ENCODE measurements at places on chromosomes 7 and 10.

DNA sequence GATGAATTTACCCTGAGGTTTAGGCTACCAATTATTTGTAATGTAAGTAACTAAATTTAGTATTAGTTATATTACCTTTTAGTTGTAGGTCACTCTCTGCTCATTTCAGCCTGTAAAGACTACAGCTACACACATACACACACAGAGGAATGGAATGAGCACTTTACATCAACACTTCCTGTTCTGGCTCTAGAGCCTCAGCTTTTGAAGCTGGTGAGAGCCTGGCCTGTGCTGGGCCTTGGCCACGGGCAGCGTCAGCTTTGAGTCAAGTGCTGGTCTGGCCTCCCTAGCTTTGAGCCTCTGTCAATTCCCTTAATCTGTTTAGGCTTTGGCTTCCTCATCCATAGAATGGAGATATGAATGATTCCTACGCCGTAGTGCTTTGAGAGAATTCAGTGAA lies 141.7 kb downstream of the EGFR start:
- DNase-seq, result no peak

DNA sequence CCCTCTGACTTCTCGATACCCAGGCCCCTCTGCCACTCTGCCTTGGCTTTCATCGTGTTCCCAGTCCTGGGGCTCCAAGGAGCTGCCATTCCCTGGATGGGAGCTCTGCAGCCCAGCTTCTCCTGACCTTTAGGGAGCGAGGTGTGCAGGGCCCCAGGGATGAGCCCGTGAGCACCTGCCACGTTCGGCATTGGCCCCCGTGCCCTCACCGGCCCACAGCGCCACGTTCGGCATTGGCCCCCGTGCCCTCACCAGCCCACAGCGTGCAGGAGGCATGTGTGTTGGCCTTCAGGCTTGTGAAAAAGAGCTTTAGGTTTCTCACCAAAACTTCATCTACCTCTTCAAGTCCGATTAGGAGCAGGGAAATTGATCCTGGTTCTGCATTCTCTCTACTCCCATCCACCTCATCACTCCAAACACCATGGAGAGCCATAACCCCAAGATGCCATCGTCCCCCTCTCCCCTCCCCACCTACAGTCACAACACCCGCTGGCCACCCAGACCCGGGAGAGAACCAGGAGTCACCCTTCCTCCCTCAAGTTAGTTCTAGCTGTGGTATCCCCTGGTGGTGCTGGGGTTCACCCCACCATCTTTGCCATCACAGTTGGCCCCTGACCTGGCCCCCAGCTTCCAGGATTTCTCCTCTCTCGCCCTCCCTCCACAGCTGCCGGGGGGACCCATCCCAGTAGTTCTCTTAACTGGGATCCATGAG lies 119.4 kb upstream of the NPS start:
- DNase-seq, result no peak

DNA sequence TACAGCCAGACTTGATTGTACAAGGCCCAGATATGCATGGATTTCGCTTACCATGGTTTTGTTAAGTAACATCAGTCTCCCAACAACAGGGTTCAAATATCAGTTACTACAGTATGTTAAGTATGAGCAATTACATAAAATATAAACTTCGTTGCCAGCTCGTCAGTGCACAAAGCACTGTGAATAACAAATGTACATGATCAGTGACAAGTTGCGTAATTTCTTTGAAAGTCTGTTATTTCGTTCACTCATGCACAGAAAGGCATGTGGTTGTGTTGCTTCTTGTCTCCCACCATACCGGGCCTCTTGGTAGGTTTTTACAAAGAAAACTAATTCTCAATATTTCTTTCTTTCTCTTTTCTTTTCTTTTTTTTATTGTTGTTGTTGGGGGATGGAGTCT lies 12.5 kb upstream of the ZNF487 start:
- no peak for DNase-seq

GRCh38 chr7:50228148-50228547 lies 76.4 kb upstream of the IKZF1 start:
- no peak for DNase-seq

GRCh38 chr7:158235862-158236261 lies 351.8 kb downstream of the PTPRN2 start:
- DNase-seq, result no peak

DNA sequence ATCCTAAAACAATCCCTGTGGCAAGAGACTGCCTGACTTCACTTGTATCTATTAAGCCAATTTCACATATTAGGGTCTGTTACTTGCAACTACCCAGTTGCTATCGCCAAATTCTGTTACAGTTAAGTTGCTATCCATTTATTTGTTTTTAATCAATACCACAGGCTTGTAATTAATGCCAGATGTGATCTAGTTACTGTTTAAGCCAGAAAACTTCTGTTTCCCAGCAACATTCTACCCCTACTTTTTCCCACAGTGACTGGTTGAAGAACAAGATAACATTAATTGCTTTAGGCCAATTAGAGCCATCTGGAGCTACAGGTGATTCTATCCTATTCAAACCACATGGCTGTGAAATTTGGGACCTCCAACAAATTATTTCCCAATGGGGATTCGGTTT lies 131.3 kb downstream of the ALOX5 start:
- no peak for DNase-seq

DNA sequence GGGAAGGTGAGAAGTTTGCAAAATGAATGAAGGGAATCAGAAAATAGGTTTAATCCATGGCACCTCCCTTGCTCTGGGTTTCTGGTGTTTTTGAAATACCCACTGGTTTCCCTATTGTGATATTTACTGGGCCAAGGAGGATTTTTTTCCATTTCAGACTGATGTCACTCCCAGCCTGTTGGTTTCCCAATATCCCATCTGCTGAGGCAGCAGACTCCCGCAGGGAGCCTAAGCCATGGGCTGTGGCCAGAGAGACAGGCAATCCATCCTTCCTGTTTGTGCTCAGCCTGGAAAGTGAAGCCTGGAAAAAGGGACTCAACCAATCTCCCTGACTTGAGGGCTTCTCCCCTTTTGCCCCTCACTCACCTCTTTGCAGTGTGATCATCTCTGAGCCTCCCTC lies 22.8 kb downstream of the FAM107B start:
- DNase-seq, result no peak
